ENCODE measurements at places on chromosomes 1 and 21.

GRCh38 chr1:46556822-46557221 lies 5.4 kb upstream of the KNCN start:
- DNase-seq, result no peak

GRCh38 chr1:109780982-109781381 lies 17.3 kb upstream of the EPS8L3 start:
- no peak for DNase-seq

GRCh38 chr1:36988321-36988720 lies 46.0 kb downstream of the GRIK3 start:
- DNase-seq, result no peak

- DNase-seq, result no peak
These were observed 414.7 kb upstream of the PROX1 start for GRCh38 chr1:213572912-213573647.

- DNase-seq, result no peak
These were observed 1.8 kb upstream of the ZDHHC18 start for GRCh38 chr1:26824731-26825130.

DNA sequence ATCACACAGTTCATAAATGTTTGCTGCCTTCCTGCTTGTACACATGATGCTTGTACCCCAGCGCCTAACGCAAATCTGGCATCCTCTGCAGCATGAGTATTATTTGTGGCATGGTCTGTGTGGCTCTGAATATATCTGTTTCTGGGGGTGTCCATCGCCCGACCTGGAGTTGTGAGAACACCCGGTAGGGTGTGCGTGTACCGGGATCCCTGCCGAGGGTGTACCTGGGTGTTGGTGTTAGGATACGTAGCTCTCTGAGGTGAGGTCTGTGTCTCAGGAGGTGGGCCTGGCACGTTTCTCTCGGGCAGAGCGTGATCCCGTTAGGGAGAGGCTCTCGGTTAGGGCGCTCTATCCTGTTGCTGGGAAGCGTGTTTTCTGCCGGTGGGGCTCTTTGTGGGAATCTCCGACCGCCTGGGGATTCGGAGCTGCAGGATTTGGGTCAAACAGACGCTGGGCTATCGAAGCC lies 10.4 kb upstream of the CDC20 start:
- DNase-seq, result no peak

- no peak for DNase-seq
These were observed 19.6 kb downstream of the FH start for GRCh38 chr1:241499910-241500309.

GRCh38 chr21:37220981-37221664 lies 46.0 kb downstream of the VPS26C start:
- peak; percentile 70 for DNase-seq

- no peak for DNase-seq
These were observed 23.3 kb downstream of the FTCD start for GRCh38 chr21:46131838-46132651.

GRCh38 chr1:225762444-225762843 lies 15.2 kb upstream of the SRP9 start:
- DNase-seq, result no peak
